ENCODE measurements at places on chromosomes 1 and 21. TPM values are rescaled to one million over a fixed set of nuclear protein-coding genes. Genes with fewer than 3 reads are reported as not detected.

DNA sequence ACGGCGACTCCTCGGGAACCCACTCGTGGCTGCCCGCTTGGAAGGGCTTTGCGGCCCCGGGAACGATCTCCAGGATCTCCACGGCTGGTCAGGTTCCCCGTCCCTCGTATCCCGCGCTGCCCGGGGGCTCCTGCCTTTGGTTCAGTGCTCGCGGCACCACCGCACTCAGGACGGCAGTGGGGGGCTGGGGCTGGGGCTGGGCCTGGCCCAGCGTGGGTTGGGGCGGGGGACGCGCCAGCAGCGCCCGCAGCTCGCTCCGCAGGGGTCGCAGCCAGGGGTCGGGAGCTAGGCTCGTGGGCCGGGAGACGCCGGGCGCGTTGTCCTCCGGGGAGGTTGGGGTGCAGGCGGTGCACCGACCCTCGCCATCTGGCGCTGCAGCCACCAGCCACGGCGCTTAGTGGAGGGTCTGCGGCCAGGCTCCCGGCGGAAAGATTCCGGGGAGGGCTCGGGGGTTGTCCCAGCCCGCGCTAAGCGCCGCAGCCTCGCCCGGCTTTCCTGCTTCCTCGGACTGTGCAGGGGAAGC, 8.9 kb downstream of the SIM2 start:
- no peak for DNase-seq

The ASH1L gene
- total RNA-seq = 35.4 TPM

The CELA3B gene
- not detected for total RNA-seq

- DNase-seq = peak; percentile 49
Measured at GRCh38 chr1:209335178-209335577, 248.3 kb upstream of the CAMK1G start.

DNA sequence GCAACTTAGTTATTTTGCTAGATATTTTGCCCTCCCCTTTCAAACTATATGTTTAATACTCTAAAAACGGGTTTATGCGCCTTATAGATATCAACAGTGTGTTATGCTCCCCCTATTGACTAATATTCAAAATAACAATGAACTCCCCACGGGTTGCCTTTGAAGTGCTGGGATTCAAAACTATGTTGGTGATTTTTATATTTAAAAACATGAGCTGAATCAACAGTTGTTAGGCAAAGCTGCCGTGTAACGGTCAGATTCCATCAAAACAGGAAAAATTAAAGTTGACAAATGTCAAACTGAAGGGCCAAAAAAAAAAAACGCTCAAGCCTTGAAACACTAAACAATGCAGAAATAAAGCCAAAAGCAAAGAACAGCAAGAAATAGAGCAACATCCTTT, 2.5 kb downstream of the TGFBR3 start:
- no peak for DNase-seq

DNA sequence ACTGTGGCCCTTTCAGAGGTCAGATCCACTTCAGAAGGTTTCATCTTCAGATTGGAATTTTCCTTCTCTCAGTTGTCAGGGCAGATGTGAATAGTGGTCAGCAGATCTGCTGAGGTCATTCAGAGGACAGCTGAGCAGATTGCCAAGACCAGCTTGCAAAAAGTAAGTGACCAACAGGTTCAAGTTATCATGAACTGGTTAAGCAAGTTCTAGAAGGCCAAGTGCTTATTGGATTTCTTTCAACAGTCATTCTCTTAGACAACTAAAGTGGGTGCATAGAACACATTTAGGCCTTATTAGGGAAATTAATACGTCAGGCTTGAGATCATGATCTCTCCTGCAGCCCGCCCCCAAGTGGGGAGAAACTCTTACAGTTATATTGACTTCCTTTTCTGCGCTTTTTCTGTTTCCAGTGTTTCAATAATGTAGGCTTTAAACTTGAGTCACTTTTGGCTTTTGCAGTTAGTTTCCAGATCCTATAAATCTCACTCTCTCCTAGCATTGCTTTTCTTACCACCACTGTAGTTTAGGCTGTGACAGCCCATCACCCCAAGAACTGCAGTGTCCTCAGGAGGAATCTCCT, 96.4 kb downstream of the C1orf21 start:
- DNase-seq = no peak

- peak; percentile 77 for DNase-seq
Measured at GRCh38 chr1:157992031-157992832, 1.2 kb upstream of the KIRREL1 start.

The NRIP1 gene
- 73.8 TPM for total RNA-seq

The MYOG gene
- total RNA-seq = not detected

DNA sequence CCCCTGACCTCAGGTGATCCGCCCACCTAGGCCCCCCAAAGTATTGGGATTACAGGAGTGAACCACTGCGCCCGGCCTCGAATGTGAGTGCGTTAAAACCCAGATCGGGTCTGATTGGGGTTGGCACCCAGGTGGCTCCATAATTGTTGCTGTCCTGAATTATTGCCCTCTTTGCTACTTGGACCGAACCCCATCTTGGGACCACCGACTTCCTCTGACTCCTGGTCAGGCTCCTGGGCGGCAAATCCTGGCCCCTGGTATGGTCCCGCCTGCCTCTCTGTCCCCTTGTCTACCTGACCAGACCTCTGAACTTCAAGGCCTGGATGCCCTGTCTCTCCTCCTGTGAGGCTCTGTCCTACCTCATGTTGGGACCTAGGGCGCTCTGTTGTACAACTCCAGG, 32.8 kb downstream of the L1TD1 start:
- no peak for DNase-seq

DNA sequence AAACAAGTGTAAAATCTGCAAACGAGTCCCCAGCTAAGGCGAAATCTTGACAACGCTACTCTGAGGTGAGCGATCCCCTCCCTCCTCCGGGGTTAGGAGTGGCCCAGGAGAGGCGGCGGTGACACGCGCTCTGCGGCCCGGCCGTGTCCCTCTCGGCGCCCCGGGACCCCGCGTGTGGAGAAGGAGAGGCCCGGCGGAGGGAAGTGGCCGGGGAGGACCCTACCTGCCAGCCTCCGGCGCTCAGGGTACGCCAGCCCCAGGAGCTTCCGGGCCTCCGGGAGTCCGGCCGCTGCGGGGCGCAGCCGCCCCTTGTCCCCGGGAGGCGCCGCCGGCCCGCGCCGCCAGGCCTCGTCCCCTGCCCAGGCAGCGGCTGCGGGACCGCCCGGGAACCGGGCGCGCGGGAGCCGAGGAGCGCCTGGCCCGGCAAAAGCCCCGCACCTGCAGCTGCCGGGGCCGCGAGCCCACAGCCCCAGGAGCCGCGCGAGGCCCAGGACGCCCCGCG, 543 bp downstream of the ABCB10 start:
- peak; percentile 36 for DNase-seq

The HAO2 gene
- total RNA-seq = not detected

The DVL1 gene
- total RNA-seq = 63.4 TPM

The PGLYRP3 gene
- not detected for total RNA-seq

The IQCC gene
- total RNA-seq = 7.3 TPM

DNA sequence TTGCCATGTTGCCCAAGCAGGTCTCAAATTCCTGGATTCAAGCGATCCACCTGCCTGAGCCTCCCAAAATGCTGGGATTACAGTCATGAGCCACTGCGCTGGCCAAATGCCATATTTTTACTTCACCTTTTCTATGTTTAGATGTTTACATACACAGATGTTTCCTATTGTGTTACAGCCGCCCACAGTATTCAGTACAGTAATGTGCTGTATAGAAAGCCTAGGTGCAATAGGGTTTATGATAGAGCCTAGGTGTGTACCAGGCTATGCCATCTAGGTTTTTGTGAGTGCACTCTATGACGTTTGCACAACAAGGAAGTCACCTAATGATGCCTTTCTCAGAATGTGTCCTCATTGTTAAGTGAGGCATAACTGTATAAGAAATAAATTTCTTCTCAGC, 153.4 kb downstream of the CHRM3 start:
- DNase-seq = no peak

GRCh38 chr1:226548256-226549093, at the start of gene STUM:
STUM (plus strand) TSS chr1:226548764; CDS start chr1:226548905, 141 bp downstream.
- peak; percentile 28 for DNase-seq

DNA sequence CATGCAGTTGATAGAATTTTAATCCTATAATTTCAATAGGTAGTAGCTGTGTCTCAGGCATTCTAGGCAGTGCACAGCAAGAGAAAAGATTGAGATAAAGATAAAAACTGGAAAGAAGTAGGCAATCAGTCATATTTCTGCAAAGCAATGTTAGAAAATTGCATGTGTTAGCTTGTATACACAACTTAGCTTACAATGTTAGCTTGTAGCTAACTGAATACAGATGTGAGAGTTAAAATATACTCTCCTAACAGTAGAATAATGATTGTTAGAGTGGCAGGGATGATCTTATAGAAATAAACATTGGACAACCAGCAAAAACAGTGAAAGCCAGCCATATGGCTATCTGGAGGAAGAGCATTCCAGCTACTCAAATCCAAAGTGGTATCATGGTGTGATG, 29.0 kb downstream of the PTPRC start:
- no peak for DNase-seq

DNA sequence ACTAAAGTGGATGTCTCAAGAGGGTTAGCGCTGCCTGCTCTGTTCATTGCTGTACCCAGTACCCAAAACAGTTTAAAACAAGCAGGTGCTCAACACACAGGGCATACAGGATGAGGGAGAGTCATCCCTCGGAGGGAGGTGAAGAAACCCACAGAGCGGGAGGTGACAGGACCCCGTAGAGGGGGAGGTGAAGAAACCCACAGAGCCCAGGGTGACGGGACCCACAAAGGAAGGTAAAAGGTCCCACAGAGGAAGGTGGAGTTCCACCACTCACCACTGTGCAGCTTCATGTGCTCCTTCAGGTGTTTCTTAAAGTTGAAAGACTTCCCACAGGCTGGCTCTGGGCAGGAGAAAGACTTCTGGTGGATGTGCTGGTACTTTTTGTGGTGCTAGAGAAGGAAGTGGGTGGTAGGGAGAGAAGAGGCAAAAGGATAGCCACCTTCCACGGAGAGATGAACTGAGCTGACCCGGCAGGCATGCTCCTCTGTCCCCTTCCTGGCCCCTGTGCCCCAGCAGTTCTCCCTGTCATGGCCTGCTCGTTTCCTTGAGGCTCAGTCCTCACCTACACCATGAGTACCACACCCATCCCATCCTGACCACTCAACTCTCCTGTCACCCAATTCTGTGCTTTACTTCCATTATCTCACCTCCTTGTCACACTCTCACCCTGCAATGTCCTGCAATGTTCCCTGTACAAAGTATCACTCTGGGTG, 5.1 kb downstream of the ZNF692 start:
- DNase-seq = no peak

The CRNN gene
- total RNA-seq = not detected

The NMNAT2 gene
- 3.2 TPM for total RNA-seq

GRCh38 chr1:56535939-56536338, 43.4 kb downstream of the PLPP3 start:
- no peak for DNase-seq

DNA sequence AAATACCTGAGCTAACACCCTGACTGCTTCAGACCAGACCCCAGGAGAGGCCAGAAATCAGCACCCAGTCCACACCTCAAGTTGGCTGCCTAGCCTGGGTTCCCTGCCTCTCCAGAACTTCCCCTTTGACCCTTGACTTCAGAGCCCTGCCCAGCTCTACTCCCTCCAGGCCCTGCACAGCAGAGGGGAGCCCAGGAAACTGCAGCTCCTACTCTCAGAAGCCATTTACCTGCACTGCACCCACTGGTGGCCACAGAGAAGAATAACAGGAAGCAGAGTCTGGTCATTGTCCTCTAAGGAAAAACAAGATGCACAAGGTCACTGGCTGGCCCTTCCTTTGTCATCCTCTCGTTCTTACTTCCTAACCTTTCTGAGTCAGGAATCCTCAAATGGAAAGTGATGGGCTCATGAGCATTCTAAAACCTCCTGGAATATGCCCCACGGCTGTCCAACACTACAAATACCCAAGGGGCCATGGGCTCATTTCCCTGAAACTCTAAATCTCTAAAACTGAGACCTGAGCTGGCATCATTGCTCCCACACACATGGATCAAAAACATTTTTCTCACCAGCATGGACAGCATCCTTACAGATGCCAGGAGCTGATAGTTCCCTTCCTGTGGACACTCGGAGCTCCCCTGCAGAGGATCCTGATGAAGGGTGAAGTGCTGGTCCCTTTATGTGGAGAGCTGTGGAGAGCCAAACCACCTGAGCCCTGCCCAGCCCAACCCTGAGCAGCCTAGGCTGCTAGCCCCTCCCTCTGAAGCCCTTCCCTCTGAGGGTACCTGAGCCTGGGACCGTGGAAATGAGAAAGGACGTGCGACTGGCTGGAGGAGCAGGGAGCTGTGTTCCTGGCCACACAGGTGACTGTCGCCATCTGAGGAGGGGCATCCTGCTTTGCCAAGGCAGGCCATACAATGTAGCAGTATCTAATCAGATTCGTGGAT, at the start of gene ITLN2:
Gene ITLN2 (minus strand): TSS at position 652 of the 947 bp plus-strand sequence. CDS start 68 bp downstream, at position 584.
- peak; percentile 40 for DNase-seq

The THEM5 gene
- not detected for total RNA-seq

DNA sequence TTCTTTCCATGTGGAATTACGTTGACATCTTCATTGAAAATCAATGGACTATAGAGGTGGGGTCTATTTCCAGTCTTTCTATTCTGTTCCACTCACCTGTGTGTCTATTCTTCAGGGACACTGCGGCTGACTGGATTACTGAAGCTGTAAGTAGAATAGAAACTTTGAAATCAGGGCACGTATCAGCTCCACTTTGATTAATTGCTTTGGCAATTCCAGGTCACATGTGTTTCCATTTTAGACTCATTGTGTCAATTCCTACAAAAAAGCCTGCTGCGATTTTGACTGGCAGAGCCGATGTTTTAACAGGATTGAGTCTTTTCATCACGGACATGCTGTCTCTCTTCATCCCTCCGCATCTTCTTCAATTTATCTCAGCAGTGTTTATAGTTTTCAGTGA, 20.9 kb upstream of the RNF223 start:
- no peak for DNase-seq

GRCh38 chr1:172238158-172238557, 182.3 kb upstream of the C1orf105 start:
- no peak for DNase-seq

DNA sequence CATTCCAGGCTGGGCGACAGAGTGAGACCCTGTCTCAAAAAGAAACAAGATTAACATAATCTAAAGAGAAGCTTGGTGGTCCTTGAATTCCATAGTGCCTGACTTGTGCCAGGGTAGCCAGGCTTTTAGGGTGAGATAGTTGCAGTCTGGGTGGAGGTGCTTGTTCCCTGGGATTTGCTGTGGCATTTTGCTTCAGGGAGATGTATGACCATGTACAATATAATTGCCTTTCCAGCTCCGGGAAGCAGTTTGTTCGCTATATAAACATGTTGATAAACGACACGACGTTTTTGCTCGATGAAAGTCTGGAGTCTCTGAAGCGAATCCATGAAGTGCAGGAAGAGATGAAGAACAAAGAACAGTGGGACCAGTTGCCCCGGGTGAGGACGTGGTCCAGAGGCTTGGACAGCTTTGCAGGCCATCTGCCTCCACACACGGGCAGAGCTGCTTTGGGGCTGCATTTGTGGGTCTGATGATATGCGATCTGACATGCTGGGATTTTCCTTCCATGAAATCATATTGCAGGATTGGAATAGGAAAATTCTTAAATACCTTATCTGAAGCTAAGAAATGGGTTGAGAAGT, 49.4 kb upstream of the KIF1B start:
- DNase-seq = no peak

DNA sequence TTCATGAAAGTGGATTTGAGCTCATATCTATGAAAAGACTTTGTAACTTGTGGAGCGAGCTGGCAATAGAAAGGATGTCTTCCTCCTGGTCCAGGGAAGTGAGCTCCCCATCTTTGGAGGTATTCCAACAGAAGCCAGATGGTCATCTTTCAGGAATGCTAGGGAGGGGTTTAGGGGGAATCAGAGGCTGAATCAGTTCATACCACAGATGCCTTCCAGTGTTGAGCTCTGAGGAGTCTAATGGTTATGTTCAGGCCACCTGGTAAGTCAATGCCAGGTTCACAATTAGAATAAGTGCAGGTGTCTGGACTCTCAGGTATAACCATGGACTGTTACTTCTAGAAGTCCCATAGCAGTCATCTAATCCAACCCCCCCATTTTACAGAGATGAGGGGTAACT, 119.1 kb downstream of the ACTL8 start:
- no peak for DNase-seq

All from neural crest cell (in vitro differentiated cells).